ENCODE measurements at places on chromosomes 1 and 21.

GRCh38 chr1:153793261-153793972 is 18.2 kb downstream of the SLC27A3 start:
- no peak overlapping the region for H3K27ac ChIP-seq
- no peaks in the 10 kb centered on the region for H3K36me3 ChIP-seq
- H3K4me1 ChIP-seq, result peaks cover 3% of the 10 kb centered on the region
- no peak overlapping the region for H3K4me3 ChIP-seq
- DNase-seq, result no peak

DNA sequence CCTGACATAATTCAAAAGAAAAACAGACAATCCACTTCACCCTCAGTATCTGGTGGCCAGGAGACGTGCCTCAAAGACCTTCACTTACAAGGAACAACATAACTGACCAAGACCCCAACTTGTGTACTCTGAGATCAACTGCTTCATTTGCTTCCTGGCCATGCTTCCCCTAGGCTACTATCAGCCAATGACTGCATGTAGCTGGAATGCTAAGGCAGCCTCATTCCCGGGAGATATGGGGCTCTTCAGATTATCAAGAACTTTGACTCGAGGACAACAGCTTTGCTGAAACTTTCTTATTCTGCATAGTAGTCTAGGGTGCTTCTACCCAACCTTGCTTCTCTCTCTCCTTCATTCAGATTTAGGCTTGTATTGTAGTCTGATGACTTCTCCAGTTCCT is 11.7 kb upstream of the UCK2 start:
- H3K27me3 ChIP-seq, result no peaks in the 10 kb centered on the region
- no peak overlapping the region for H3K4me3 ChIP-seq
- H3K4me1 ChIP-seq, result no peaks in the 10 kb centered on the region
- H3K27ac ChIP-seq, result no peak overlapping the region
- DNase-seq, result no peak

- H3K27ac ChIP-seq, result no peak overlapping the region
- no peak for DNase-seq
- H3K4me1 ChIP-seq, result no peaks in the 10 kb centered on the region
- H3K36me3 ChIP-seq, result no peaks in the 10 kb centered on the region
- H3K4me3 ChIP-seq, result no peak overlapping the region
- H3K27me3 ChIP-seq, result no peaks in the 10 kb centered on the region
Observed at GRCh38 chr21:44392916-44393315, 39.5 kb downstream of the TRPM2 start.

DNA sequence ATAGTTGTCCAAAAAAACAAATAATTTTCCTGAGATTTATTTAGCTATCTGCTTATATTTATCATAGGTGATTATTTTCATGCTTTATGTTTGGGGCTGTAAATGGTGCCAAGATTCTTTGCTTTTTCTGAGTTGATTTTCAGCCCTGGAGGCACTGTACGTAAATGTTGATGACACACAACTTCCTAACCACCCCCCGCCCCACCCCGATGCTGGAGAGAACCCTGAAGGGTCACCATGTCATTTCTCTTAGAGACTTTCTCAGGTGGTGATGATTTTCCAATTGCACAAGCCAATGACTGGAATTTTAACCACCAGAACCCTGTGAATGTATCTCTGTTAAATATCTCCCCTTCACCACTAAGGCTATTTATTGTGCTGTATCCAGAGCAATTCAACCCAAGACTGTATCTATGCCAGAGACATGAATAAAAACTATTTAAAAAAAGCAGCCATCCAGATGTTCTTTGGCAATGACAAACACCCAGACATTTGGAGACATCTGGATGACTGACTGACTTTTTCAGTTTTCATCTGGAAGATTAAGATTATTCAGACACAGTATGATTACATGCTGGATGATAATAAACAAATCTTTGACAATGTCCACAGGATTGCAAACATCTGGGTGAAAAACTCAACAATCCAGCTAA is 346.0 kb downstream of the LMX1A start:
- no peak overlapping the region for H3K4me3 ChIP-seq
- H3K36me3 ChIP-seq, result no peaks in the 10 kb centered on the region
- DNase-seq, result no peak
- H3K4me1 ChIP-seq, result no peaks in the 10 kb centered on the region

DNA sequence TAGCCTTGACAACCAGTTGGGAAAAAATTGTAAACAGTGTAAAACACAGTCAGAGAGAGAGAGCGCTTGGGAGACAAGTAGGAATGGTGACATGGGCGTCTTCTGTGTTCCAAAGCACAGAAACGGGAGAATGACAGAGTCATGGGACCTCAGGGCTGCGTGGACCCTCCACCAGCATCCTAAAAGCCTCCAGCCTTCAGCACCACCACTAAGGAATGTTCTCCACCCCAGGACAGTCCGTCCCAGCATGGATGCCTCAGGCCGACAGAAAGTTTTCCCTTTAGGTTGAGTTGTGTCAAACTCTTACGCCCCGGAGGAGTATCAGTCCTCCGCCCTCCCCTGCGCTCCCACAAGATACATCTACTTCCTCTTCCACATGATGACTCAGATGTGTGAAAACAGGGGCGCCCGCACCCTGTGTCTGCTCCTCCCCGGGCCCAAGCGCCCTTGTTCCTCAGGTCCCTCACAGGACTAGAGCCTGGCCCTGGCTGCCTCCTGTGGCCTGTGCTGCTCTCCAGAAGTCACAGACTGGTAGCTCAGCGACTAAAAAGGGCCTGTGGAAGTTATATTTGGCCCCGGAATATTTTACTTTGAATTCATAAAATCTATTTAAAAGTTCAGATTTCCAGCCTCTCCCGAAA is 63.9 kb upstream of the EFHD2 start:
- no peaks in the 10 kb centered on the region for H3K36me3 ChIP-seq
- DNase-seq, result no peak
- no peaks in the 10 kb centered on the region for H3K4me1 ChIP-seq
- H3K4me3 ChIP-seq, result no peak overlapping the region
- H3K27me3 ChIP-seq, result peaks cover 32% of the 10 kb centered on the region

DNA sequence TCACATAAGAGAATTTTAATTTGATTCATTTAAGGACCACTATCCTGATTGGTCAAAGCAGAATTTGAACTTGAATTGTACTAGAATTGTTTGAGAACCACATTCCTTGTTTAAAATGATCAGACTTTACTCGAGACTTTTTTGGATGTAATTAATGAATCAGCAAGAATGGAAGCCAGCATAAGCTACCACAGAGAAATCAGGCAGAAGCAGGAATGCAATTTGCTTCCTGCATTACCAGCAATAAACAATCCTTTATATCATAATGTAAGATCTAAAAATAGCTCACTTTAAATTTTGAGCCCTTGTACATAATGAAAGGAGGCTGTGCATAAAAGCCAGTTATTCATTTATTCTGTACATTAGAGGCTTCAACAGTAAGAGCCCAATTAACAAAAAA is 119.8 kb upstream of the BACE2 start:
- H3K27me3 ChIP-seq, result peaks cover 30% of the 10 kb centered on the region
- no peak overlapping the region for H3K27ac ChIP-seq
- H3K36me3 ChIP-seq, result no peaks in the 10 kb centered on the region
- DNase-seq, result no peak
- no peaks in the 10 kb centered on the region for H3K4me1 ChIP-seq

GRCh38 chr1:46394108-46394871 is at the start of gene FAAH:
Gene FAAH (plus strand): TSS chr1:46394317. CDS start chr1:46394349, 32 bp downstream.
- no peak within 1 kb of the TSS for H3K4me3 ChIP-seq
- DNase-seq, result no peak
- no peaks in the 10 kb centered on the region for H3K36me3 ChIP-seq

DNA sequence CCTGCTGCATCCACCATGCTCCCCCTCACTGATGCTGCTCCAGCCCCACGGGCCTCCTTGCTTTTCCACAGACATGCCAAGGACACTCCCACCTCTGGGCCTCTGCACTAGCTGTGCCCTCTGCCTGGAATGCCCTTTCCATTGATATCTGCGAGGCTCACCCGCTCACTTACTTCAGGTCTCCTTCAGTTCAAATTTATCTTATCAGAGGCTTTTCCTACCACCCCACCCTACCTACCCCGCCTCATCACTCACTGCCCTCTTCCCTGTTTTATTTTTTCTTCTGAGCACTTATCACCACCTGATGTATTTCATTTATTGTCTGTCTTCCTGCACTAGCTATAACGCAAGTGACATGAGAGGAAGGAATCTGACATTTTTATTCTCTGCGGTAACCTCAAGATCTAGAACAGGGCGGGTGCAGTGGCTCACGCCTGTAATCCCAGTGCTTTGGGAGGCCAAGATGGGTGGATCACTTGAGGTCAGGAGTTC is 7.0 kb downstream of the HSPG2 start:
- no peak for DNase-seq
- H3K27ac ChIP-seq, result no peak overlapping the region
- no peak overlapping the region for H3K4me3 ChIP-seq
- no peaks in the 10 kb centered on the region for H3K27me3 ChIP-seq
